ENCODE measurements at places on chromosomes 7 and 10.

GRCh38 chr7:50531928-50532327 is 33.3 kb downstream of the DDC start:
- peak; percentile 19 for DNase-seq

DNA sequence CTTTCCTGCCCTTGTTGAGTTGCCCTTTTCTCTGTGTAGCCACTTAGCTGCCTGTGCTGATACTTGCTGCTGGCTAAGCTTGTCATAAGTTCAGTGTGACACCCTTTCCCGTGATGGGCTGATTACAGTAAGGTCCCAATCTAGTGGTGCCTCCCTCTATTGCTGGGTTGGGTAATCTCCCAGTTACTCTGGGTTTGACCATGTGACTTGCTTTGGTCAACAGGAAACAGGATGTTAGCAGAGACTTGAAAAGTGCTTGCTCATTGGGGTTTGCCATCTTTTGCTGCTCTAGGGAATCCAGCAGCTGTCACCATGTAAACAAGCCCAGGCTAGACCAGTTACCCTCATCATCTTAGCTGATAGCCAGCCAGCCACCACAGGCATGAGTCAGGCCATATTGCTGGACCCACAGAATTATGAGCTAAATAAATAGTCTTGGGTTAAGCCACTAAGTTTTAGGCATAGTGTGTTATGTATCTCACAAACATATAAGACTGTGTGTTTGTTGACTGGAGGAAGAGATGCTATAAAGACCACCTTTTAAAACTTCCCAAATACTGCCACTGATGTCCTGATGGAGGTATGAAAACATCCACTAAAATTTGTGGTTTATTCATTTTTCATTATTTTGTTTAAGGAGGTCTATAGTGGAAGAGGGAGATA is 4.0 kb upstream of the LEP start:
- no peak for DNase-seq

DNA sequence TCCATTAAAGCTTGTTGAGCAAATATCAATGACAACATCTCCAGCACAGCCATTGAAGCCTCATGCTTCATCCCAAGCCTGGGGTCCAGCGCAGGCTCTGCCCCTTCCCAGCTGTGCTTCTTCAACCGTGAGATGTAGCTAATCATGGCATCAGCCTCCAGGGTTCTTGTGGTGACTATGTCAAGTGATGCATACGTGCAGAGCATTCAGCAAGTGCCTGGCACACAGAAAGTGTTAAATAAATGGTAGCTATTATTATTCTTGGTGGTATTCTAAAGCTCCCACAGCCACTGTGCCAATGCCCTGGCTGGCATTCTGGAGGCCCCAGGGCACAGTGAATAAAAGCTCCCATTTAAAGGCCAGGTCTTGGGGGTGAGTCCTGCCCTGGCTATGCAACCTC is 146.6 kb downstream of the WDR11 start:
- DNase-seq, result no peak

- DNase-seq, result no peak
Observed at GRCh38 chr10:49039409-49039808, 75.9 kb downstream of the VSTM4 start.

Measured in neural crest cell (in vitro differentiated cells).